Activated CD4-positive, alpha-beta T cell treated with anti-CD3 and anti-CD28 coated beads for 24 hours (primary cell): ENCODE measurements at places on chromosomes 6 and 20.
A peak's percentile ranks its signal among the peaks of the same experiment; 100 is the strongest.

GRCh38 chr6:106145741-106146227 lies 59.6 kb downstream of the PRDM1 start:
- no peak for DNase-seq

- no peak for DNase-seq
Observed at GRCh38 chr20:46188866-46189541, 70.9 kb downstream of the CD40 start.

DNA sequence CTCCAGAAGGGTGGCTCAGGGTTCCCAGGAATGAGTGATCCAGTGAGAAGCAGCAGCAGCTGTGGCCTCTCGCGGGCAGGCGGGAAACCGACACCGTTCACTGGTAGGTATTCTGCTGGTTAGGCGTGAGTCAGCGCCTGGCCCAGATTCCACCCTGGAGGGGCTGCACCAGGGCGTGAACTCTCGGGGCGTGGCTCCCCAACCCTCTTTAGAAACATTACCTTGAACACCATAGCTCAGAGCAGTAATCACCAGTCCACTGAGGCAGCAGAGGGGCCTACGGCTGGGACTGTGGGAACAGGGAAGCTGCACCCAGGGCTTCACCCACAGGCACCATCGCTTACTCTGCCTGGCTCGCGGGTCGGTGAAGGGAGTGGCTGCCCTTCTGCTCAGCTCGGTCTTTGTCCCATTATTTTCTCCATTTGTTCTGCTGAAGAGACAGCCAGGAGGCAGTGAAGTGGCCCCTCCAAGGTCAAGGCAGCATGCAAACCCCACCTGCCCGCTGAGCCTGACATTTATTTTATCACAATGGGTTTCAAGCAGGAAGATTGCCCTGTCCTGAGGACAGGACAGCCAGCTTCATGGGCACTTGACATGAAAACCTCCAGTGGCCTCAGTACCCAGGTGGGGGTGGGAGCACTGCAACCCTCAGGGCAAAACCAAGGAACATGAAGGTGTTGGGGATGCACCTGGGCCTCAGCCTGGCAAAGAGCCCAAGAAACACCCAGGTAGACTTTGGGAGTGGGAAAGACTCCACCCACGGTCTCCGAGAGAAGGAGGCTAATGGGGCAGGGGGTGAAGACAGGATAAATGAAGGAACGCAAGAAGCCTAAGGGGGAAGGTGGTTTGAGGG lies 51.0 kb upstream of the CD93 start:
- DNase-seq: no peak

- DNase-seq: no peak
Observed at GRCh38 chr20:60402189-60403058, 444.2 kb downstream of the CDH26 start.

- peak; percentile 56 for DNase-seq
Observed at GRCh38 chr6:44475779-44476434, 88.4 kb downstream of the CDC5L start.

- no peak for DNase-seq
Observed at GRCh38 chr20:57874141-57874540, 164.3 kb upstream of the PMEPA1 start.

- DNase-seq: no peak
Observed at GRCh38 chr6:154427446-154427845, 70.8 kb upstream of the IPCEF1 start.

- DNase-seq: no peak
Observed at GRCh38 chr20:23048283-23049200, 930 bp downstream of the THBD start.

DNA sequence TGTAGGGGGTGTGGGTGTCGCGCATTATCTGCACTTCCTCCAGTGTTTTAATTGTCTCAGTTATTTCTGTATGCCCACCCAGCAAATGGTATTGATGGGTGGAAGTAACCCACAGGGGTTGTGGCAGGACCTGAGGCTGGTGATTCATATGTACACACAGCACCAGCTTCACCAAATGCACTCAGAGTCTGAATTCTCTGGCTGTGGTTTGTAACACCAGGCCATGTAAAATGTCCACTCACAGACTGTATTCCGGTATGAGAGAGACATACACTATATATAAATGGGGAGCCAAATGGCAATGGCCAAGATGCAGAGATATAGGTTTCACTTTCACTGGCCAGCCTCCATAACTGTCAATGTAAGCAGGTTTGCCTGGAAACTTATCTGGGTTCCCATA lies 76.3 kb upstream of the FBXL4 start:
- no peak for DNase-seq
